ENCODE measurements at places on chromosomes 12 and 14.

DNA sequence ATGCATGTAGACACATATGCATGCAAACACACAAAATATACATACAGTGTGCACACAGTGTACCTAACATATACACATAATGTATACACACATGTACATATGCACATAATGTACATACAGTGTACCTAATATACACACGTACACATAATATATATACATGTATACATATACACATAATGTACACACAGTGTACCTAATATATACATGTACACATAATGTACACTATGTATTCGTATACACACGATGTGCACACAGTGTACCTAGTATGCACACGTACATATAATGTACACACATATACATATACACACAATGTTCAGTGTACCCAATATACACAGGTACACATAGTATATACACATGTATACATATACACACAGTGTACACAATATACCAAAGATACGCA lies 70.0 kb downstream of the DNAH10 start:
- no peak for DNase-seq

DNA sequence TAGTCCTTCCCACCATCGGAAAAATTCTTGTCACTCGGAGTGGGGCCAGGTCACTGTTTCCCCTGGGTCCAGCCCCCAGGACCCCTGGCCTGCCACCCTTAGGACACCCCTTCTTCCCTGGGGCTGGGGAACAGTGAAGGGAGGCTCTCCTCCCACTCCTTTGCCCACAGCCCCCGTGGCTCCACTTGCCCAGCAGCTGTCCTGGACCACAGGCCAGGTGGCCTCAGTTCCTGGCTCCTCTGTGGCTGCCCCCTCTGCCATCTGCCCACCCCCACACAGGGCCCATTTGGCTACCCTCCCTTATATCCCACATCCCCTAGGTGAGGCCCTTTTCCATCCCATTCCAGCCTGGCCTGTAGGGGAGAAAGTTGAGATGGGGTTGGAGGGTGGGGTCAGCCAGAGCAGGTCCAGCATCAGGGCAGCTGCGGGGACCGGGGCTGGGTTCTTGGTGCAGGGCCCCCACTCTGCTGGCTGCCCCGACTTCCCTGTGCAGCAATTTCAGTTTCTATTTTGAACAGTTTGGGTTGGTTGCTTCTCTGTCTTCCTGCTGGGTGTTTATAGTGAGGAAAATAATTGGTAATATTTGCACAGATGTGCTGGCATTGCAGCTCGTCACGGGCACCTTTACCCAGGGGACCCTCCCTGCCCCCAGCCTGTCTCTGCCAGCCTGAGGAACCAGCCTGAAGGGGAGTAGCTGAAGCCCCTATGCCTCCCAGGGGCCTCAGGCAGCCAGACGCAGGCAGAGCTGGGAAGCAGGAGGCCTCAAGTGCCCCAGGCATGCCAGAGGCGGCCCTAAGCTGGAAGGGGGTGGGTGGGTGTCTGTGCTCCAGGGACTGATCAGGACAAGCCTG lies 23.4 kb downstream of the SYNDIG1L start:
- DNase-seq = no peak

DNA sequence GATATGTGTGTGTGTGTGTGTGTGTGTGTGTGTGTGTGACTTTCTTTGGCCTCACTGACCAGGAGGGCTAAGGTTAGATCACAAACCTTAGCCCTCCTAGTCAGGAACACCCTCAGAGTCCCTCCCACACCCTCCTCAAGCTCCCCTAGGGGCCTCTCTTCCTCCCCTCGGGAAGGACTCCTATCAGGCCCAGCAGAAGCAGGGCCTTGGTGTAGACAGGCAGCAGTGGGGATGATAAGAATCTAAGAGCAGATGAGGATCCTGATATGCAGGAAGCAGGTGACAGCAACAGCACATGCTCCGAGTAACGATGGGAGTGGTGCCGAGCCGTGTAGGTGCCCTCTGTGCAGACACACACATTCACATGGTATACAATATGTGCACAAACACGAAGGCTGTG lies 20.7 kb downstream of the PLEK2 start:
- no peak for DNase-seq

GRCh38 chr12:123453165-123453564 lies 4.8 kb upstream of the SNRNP35 start:
- DNase-seq = no peak

DNA sequence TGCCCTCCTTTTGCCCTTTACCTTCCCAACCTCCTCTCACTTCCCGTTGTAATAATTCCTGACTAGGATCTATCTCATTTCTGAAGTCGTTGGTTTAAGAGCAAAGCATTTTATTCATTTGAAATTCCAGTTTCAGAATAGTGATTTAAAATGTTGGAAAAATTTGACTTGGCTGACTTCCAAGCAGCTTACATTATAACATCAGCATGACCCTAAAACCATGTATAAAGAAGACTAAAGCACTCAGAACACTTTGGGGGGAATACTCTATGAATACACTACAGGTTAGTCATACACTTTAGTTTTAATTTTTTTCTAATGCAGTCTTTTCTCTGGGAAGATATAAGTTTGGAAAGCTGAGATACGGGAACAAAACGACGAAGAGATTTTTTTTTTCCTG lies 161.1 kb downstream of the BTG1 start:
- no peak for DNase-seq

DNA sequence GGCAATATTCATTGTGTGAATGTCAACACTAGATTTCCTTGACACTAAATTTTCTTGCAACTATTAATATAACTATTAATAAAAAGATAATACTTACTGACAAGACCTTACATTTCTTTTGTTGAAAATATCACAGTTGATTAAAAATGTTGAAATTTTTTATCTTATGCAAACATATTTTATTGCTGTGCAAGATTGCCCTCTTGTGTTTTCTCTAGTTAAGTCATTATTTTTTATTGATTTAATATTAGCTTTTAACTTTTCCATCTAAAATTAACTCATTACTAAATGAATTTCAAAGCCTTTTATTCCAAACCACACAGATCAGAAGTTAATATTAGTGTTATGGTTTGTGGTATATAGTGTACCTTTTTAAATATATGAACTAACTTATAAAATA lies 11.7 kb upstream of the NAA30 start:
- DNase-seq = no peak

GRCh38 chr14:38197001-38197783 lies 10.5 kb upstream of the SSTR1 start:
- no peak for DNase-seq

- no peak for DNase-seq
Observed at GRCh38 chr14:60169722-60170121, 4.5 kb upstream of the DHRS7 start.

GRCh38 chr12:14635776-14636175 lies 60.6 kb downstream of the GUCY2C start:
- DNase-seq = no peak
